Stimulated activated CD8-positive, alpha-beta memory T cell treated with anti-CD3 and anti-CD28 coated beads, Interleukin-4, amount 100 ng/mL, for 24 hours (primary cell): ENCODE measurements at places on chromosomes 6 and 20.

- no peak for DNase-seq
These were observed 115.2 kb upstream of the AKIRIN2 start for GRCh38 chr6:87817183-87817582.

- no peak for DNase-seq
These were observed 151.4 kb upstream of the LAMA2 start for GRCh38 chr6:128731249-128732165.

DNA sequence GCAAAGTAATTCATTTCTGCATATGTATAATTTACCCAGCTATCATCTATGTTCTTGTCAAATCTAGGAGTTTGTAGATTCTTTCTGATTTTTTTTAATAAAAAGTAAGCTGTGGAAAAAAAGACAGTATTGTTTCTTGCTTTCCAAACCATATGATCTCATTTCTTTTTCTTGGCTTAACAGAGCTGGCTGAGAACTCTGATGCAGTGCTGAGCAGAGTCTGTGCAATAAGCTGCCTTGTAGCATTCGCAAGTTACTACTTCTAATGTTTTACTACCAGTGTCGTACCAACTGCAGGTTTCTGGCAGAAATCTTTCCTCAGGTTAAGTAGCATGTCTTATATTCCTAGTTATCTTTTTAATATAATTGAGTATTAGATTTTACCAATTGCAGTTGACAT is 15.6 kb downstream of the RRBP1 start:
- DNase-seq = no peak

DNA sequence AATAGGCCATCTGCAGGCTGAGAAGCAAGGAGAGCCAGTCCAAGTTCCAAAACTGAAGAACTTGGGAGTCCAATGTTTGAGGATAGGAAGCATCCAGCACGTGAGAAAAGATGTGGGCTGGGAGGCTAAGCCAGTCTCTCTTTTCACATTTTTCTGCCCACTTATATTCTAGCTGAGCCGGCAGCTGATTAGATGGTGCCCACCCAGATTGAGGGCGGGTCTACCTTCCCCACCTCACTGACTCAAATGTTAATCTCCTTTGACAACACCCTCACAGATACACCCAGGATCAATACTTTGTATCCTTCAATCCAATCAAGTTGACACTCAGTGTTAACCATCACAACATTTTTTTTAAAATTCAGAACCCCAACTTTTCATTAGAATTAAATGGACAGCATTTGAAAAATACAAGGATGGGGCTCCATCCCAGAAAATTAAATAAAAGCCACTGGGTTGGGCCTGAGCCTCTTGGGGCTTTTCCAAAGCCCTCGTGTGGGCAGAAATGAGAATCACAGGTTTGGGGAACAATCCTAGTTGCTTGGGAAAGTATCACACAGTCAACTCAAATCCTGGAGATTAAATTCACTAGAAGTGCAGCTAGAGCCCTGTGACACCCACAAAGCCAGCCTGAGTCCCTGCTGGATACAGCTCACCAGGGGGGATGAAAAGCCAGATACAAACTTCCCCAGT is 2.2 kb downstream of the CLDN20 start:
- DNase-seq = no peak

DNA sequence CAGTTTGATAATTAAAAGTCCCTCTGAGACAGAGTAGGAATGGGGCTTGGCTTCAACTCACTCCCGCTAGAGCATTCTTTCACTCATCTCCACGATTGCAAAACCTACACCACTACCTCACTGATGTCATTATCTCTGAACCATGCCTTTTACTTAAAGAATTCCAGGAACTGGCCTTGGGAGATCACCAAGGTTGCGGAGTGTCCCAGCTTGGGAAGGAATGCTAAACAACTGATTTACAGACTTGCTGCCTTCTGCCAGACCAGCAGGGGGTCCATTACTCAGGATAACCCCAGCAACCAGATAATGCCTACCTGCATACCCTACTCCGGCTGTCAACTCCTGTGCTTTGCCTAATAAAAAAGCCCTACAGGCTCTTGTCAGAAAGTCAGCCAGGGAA is 102.2 kb upstream of the RALGAPA2 start:
- DNase-seq = no peak

DNA sequence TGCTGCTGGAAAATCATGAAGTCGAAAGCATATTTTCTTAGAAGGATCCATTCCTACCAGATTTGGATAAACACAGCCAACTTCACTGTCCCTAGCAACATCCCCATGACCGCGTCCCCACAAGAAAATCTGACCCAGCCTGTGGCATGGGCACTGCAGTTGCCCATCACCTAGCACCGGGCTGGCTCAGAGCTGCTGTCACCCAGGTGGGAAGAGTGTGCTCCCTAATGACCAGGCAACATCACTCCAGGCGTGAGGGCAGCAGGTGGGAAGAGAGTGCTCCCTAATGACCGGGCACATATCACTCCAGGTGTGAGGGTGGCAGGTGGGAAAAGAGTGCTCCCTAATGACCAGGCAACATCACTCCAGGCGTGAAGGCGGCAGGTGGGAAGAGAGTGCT is 238.0 kb downstream of the TBXT start:
- DNase-seq = no peak

DNA sequence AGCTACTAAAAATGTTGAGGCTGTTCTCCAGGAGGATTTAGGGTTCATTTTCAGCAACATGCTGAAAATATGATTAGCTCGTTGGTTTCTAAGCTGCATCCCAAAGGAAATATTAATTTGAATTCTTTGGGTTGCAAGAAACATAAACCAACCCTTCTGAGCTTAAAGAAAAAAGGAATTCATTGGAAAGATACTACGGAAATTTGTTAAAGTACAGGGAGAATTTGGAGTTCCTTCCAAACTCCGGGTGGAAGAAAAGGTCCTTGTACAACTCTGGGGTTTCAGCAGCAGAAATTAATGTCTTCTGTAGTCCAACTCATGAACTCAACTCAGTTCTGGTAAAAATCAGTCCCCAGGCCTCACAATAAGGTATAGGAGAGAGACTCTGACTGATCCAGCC is 712.9 kb downstream of the UTRN start:
- no peak for DNase-seq

GRCh38 chr6:158694913-158695312 is 45.1 kb downstream of the SYTL3 start:
- no peak for DNase-seq

GRCh38 chr6:132614554-132614953 is 9.5 kb downstream of the TAAR2 start:
- DNase-seq = no peak
